ENCODE measurements at places on chromosomes 2 and 18.

GRCh38 chr2:241615041-241615440, 21.9 kb downstream of the THAP4 start:
- H3K27ac ChIP-seq, result no peak overlapping the region
- H3K27me3 ChIP-seq, result no peaks in the 10 kb centered on the region
- no peak for DNase-seq
- no peaks in the 10 kb centered on the region for H3K4me1 ChIP-seq
- H3K36me3 ChIP-seq, result no peaks in the 10 kb centered on the region

DNA sequence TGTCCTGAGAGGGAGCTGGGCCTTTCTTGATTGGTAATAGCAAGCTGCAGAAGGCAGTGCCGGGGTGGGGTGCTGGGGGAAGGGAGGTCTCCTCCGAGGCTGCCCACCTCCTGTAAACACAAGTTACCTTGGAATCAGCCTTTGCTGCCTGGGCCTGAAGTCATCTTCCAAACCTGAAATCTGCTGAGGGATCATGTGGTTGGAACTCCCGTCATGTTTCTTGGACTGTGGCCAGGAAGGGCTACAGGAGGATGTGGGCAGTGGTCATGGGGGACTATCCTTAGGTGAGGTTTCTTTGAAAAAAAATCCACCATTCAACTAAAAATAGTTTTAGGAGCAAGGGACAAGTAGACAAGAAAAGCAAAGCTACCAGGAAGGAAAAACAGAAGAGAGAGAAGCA, 74.2 kb downstream of the CDK15 start:
- H3K4me1 ChIP-seq, result no peaks in the 10 kb centered on the region
- H3K4me3 ChIP-seq, result no peak overlapping the region
- no peaks in the 10 kb centered on the region for H3K36me3 ChIP-seq

GRCh38 chr2:158659483-158659882, 135.6 kb upstream of the DAPL1 start:
- H3K4me3 ChIP-seq, result no peak overlapping the region
- H3K36me3 ChIP-seq, result no peaks in the 10 kb centered on the region
- H3K4me1 ChIP-seq, result no peaks in the 10 kb centered on the region
- H3K27me3 ChIP-seq, result no peaks in the 10 kb centered on the region

DNA sequence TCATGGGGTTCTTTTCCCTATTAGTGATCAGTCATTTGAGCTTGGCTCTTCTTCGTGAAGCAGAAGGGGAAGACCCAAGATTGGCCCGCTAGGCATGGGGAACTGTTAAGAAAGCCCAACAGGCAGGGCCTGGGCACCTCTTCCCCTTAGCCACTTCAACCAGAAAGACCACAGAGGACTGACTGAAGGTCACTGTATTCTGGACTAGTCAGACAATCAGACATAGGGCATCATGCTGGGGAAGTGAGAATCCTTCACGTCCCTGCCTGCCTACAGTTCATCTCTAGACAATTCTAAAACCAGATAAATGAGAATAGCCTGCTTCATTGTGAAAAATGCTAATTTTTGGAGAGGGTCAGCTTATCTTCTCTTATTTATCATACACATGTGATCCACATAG, 28.1 kb downstream of the FAP start:
- DNase-seq, result no peak
- no peaks in the 10 kb centered on the region for H3K4me1 ChIP-seq
- H3K4me3 ChIP-seq, result no peak overlapping the region
- H3K36me3 ChIP-seq, result no peaks in the 10 kb centered on the region

DNA sequence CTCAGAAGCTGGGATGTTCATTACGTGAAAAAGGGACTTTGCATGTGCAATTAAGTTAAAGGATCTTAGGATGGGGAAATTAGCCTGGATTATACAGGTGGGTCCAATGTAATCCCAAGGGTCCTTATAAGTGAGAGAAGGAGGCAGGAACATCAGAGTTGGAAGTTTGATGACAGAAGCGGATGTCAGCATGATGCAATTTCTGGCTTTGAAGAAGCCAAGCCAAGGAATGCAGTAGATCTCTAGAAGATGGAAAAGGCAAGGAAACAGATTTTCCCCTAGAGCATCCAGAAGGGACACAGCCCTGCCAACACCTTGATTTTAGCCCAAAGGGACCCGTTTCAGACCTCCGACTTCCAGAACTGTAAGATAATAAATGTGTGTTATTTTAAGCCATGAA, 136.4 kb downstream of the LNPK start:
- no peaks in the 10 kb centered on the region for H3K36me3 ChIP-seq
- H3K4me1 ChIP-seq, result no peaks in the 10 kb centered on the region
- H3K4me3 ChIP-seq, result no peak overlapping the region
- no peak for DNase-seq
- no peak overlapping the region for H3K27ac ChIP-seq
- peaks cover 4% of the 10 kb centered on the region for H3K27me3 ChIP-seq

DNA sequence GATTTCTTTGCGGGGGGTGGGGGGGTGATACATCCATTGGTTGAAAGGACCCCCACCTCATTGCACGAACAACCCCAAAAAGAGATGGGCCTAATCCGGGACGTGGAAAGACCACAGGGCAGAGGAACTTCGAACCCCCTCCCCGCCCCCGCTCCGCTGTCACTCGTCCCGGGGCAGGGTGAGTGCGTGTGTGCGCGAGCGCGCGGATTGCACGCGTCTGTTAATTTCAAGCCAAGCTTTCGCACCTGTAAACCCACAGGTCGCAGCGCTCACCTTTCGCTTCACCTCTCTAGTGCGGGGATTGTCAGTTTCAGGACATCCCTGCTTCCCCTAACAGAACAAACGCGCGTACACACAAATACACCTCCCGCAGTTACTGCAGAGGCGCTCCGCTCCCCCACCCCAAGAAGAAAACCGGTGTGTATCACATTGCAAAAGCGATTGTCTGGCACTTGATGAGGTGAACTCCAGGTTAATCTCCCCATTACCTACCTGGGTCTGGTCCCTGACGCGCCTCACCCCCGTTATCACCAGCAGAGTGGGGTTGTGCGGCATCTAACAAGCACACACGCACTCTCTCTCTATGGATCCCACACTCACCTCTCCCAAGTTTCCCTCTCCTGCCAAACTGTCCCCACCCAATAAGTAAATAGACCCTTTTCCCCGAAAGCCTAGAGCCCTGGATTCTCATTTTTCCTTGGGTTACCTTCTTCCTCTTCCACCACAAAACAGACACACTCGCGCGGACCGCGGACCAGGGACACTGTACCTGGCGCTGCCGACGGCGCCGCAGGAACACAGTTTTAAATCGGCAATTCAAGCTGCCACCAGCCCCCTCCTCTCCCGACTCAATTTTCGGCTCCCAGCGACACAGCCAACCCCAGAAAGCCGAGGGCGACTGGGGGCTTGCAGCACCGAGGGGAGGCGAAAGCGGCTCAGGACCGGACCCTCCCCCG, 1.0 kb downstream of the CYP26B1 start:
- no peak overlapping the region for H3K4me3 ChIP-seq
- peaks cover 49% of the 10 kb centered on the region for H3K27me3 ChIP-seq
- peaks cover 40% of the 10 kb centered on the region for H3K4me1 ChIP-seq
- H3K36me3 ChIP-seq, result no peaks in the 10 kb centered on the region

- H3K27me3 ChIP-seq, result no peaks in the 10 kb centered on the region
- H3K27ac ChIP-seq, result no peak overlapping the region
- no peak for DNase-seq
- H3K36me3 ChIP-seq, result no peaks in the 10 kb centered on the region
- H3K4me1 ChIP-seq, result no peaks in the 10 kb centered on the region
- no peak overlapping the region for H3K4me3 ChIP-seq
Measured at GRCh38 chr2:48695991-48696390, 59.5 kb downstream of the LHCGR start.

DNA sequence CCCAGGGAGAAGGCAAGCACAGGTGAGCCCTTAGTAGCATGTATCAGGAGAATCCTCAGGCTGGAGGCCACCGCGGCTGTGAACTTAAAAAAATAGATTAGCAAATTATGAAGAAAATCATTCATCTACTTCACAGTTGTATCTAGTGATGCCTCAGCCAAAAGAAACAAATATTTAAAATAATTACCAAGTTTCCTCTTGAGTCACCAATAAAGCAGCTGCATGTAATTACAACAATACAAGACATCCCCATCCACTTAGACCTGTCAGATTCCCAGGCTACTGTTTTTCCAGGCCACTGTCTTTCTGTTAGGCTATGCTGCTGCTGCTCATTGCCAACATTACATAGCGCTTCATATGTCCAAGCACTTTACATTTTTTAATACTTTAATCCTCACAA, 54.6 kb upstream of the PHLPP1 start:
- H3K36me3 ChIP-seq, result no peaks in the 10 kb centered on the region
- no peak for DNase-seq
- no peak overlapping the region for H3K4me3 ChIP-seq
- no peaks in the 10 kb centered on the region for H3K27me3 ChIP-seq
- H3K27ac ChIP-seq, result no peak overlapping the region

DNA sequence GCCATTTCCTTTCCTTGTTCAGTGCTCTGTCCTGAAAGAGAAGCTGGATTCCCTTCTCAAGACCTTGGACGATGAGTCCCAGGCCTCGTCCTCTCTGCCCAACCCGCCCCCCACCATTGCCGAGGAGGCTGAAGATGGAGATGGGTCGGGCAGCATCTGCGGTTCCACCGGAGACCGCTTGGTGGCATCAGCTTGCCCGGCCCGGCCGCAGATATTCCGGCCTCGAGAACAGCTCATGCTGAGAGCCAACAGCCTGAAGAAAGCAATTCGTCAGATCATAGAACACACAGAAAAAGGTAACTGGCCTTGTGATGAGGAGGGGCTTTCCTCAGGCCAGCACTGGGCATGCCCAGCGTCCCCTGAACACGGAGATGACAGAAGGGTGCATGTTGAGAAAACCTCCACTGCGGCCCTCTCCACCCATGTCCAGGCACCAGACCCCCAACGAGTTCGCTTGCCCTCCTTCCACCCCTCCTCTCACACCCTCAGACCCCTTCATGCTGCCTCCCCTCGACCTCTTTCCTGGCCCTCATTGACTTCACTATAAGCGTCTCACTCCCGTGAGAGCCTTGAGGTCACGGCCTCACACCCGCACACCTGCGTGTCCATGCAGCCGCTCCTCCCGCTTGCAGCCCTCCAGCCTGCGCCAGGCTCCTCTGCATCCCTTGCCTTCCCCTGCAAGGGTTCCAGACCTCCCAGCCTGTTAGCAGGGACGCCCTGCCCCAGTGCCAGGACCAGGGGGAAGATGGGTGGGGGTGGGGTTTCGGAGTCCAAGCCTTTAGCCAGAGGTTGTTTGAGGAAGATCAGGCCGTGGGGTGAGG, 95.0 kb downstream of the DGKD start:
- H3K27ac ChIP-seq, result no peak overlapping the region
- DNase-seq, result peak; percentile 64
- H3K4me1 ChIP-seq, result no peaks in the 10 kb centered on the region
- peaks cover 57% of the 10 kb centered on the region for H3K36me3 ChIP-seq

- H3K4me1 ChIP-seq, result no peaks in the 10 kb centered on the region
- H3K27me3 ChIP-seq, result peaks cover 4% of the 10 kb centered on the region
- DNase-seq, result no peak
- H3K4me3 ChIP-seq, result no peak overlapping the region
- H3K27ac ChIP-seq, result no peak overlapping the region
- no peaks in the 10 kb centered on the region for H3K36me3 ChIP-seq
Measured at GRCh38 chr2:30074023-30074422, 72.8 kb upstream of the YPEL5 start.

DNA sequence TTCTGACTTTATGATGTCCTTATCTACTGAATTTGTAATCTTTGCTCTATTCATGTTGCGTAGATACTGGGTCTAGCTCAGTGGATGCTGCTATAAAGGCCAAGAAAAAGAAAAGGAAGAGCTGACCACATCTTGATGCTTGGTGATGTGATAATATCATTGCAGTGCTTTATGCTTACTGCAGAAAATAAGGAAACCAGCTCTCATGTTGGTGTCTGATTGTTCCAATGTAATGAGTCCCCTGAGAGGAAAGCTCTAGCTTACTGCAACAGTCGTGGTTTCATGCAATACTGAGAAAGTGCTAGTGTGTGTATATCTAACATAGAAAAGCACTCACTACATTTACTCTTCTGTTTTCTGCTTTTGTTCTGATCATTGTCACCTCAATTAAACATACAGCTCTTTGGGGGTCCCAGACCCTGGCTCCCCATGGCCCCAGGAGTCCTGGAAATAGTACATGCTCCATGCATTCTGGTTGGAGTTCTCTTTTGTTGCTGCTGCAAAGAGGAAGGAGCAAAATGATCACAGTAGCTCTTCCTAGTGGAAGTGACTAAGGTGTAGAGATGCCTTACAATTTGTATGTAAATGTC, 338.8 kb downstream of the CYRIA start:
- DNase-seq, result no peak
- no peak overlapping the region for H3K4me3 ChIP-seq
- no peaks in the 10 kb centered on the region for H3K4me1 ChIP-seq
- no peaks in the 10 kb centered on the region for H3K36me3 ChIP-seq

- H3K4me1 ChIP-seq, result no peaks in the 10 kb centered on the region
- H3K27me3 ChIP-seq, result no peaks in the 10 kb centered on the region
- H3K4me3 ChIP-seq, result no peak overlapping the region
- no peak for DNase-seq
- no peaks in the 10 kb centered on the region for H3K36me3 ChIP-seq
Measured at GRCh38 chr2:214378455-214379103, 32.3 kb upstream of the VWC2L start.

DNA sequence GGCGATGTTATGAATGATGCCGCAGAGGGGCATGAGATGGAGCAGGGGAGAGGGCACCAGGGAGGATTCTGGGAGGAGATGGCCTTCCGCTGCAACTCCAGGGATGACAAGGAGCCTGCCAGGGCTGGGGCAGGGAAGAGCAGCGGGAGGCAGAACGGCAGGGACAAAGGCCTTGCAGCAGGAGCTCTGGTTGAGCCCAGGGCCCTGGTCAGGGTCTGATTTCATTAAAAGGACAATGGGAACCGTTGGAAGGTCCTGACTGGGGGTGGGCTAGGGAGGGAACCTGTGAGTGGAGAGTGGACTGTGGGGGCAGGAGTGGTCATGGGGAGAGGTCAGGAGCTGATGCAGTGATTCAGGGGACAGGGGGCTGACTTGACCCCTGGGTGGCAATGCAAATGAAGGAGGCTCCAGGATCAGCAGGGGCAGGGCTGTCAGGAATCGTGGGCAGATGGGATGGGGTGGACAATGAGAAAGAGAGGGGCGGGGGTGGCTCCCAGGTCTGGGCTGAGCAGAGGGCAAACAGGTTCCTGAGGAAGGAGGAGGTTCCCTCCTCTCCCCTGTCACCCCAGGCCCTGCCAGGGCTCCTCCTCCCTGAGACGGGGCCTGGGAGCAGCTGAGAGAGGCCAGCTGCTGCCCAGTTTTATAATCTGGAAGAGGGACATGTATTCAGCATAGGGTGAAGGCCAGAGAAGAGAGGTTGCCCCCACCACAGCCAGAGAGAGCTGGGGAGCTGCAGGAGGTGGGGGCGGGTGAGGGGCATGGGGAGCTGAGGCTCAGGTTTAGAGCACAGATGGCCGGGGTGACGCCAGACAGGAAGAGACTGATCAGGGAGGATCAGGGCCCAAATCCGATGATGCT, 7.3 kb upstream of the DUSP2 start:
- no peak for DNase-seq
- no peaks in the 10 kb centered on the region for H3K27me3 ChIP-seq
- no peaks in the 10 kb centered on the region for H3K36me3 ChIP-seq

- H3K4me3 ChIP-seq, result no peak overlapping the region
- H3K27me3 ChIP-seq, result no peaks in the 10 kb centered on the region
- no peak overlapping the region for H3K27ac ChIP-seq
- no peaks in the 10 kb centered on the region for H3K4me1 ChIP-seq
- no peak for DNase-seq
Measured at GRCh38 chr2:127954857-127955256, 69.1 kb upstream of the AMMECR1L start.

Measured in adrenal gland (tissue), 19 donors.